ENCODE measurements at places on chromosomes 12 and 14.
A peak's percentile ranks its signal among the peaks of the same experiment; 100 is the strongest.

- no peak for DNase-seq
Observed at GRCh38 chr12:113364698-113365097, 6.3 kb downstream of the PLBD2 start.

GRCh38 chr12:80162177-80162576 is 62.8 kb downstream of the OTOGL start:
- DNase-seq = peak; percentile 10

GRCh38 chr12:53495903-53496751 is 3.1 kb downstream of the MAP3K12 start:
- no peak for DNase-seq

DNA sequence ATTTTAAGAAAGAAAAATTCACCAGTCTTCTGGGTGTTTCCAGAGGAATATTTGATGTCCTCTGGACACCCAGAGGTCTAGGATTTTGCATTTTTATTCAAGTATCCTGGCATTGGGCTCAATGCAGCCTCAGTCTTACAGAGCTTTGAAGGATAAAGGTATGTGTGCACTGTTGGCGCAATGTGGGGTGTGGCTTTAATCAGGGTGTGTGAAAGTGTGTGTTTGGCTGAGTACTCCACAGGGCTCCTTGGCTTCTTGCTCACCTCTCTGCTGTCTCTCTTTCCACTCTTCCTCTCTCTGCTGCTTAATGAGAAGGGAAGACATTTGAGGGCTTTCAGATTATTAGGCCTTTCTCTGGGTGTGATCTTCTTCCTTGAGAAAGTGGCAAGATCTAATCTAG is 193.3 kb upstream of the CCND2 start:
- DNase-seq = no peak

GRCh38 chr12:87848248-87848868 is 180.8 kb downstream of the C12orf50 start:
- DNase-seq = no peak

- DNase-seq = no peak
Observed at GRCh38 chr14:54768501-54769129, 134.0 kb downstream of the GCH1 start.

DNA sequence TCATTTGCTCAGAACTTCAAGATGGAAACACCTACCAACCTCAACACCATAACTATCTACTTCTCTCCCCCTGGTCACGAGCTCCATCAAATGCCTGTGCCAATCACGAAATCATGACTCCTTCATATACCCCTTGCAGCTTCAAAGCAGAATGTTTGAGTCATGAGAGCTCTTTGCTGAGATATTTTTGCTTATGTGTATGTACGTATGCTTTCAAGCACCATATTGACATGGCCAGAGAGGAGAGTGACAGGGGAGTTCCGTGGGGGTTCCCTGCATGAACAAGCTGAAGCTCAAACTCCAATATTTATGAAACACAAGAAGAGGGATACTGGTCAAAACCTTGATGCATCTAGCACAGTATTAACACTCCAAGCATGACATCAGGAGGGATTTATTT is 374.4 kb downstream of the DPF3 start:
- DNase-seq = peak; percentile 56

DNA sequence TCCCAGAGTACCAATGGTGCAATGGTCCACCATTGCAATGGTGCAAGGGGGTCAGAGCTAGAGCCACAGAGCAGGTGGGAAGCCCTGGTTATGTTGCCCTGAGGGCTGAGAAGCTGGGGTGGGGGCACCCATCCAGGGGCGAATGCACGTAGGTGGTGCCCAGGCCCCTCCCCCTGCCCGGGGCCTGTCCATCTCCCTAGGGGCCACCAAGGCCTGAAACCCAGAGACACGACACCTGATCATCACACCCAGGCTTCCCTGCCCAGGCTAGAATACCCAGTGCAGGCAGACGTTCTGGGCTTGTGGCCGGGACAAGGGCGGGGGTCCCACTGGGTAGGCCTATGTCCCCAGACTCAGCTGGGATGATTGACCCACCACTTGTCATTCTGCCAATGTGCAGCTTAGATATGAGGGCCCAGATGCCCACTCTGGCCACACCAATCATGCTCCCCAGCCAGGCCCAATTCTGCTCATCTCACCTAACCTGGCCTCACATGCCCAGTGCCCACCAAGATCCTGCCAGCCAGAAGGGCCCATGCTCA is 83.2 kb downstream of the ALG10 start:
- DNase-seq = no peak

DNA sequence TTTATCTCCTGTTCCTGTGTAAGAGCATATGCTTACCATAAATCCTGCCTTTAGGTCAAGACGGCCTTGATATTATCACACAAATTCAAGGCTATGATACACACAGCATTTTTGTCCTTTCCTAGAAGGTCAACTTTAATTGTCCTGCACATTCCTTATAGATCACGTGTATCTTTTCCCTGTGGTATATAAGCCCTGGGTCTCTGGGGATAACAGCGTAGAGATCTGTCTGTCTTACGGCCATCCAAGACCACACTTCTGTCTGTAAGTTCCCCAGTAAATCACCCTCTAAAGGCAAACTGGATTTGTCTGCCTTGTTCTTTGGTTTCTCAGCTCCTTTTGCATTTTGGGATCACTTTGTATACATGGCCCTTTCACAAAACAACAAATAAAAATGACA is 69.5 kb upstream of the TCL1B start:
- DNase-seq = no peak

- no peak for DNase-seq
Observed at GRCh38 chr14:28754209-28754985, 12.2 kb upstream of the FOXG1 start.

GRCh38 chr12:54175200-54175963 is 13.4 kb downstream of the SMUG1 start:
- no peak for DNase-seq

DNA sequence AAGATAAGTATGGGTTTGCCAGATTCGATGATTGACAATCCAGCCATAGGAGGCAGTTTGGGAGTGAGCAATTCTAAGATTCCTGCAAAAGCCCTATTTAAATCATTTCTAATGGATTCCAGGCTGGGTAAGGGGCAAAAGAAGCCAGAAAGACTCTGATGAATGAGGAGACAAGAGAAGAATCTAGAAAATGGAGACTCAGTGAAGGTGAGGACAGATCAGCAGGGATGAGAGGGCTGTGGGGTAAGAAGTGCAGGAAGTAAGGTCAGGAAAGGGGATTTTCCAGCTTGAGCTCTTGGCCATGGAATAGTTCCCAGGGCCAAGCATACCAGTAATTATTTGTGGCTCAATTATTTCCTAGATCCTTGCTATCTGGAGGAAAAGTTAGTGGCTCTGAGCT is 87.3 kb downstream of the TMX1 start:
- no peak for DNase-seq

- no peak for DNase-seq
Observed at GRCh38 chr12:76084863-76085519, 506 bp upstream of the NAP1L1 start.

DNA sequence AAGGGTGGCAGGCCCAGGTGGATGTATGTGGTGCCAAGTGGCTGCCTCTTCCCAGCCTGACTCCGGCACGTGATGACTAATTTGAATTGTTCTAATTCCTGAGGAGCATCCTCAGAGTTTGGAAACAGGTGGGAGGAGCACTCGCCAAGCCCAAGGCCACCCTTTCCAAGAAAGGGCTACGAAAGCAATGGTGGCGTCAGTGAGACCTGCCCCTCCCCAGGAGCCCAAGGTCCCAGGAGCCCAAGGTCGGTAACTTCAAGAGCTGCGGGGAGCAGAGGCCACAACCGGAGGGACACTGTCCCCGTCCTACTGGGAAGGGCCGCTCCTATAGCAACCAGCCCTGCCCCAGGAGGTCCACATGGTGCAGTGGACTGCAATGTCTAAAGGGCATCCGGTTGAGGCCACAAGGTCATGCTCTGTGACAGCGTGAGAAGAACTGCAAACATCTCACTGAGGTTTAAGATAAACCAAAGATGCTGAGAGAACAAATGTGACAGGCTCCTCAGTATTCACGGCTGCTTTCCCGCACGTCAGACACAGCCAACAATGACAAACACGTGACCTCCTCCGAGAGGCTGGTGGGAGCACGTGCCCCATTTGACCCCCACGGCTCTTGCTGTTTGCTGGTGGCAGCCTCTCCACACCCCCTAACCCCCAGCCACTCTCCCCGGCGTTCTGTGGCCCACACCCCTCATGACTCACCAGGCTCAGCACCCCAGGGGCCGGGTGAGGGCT is 79.6 kb downstream of the ITPK1 start:
- DNase-seq = no peak

GRCh38 chr14:23540141-23540469 is 11.5 kb downstream of the ZFHX2 start:
- DNase-seq = no peak

GRCh38 chr14:40248671-40249070 is 816.4 kb upstream of the FBXO33 start:
- no peak for DNase-seq

DNA sequence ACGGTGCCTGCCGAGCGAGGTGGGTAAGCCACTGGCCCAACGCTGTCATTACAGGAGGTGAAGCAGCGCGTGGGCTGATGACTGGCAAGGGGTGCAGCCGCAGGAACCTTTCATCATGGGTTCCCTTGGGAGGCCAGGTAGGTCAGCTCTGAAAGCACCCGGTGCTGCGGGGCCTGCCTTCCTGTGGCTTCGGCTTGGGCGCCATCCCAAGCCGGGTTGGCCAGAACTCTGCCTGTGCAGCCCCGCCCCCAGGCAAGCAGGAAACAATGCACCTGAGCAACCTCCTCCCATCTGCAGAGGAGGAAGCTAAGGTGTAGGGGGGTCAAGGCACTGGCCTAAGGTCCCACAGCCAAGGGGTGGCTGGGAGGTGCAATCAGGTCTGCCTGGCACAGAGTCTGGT is 20.0 kb upstream of the HHIPL1 start:
- no peak for DNase-seq

DNA sequence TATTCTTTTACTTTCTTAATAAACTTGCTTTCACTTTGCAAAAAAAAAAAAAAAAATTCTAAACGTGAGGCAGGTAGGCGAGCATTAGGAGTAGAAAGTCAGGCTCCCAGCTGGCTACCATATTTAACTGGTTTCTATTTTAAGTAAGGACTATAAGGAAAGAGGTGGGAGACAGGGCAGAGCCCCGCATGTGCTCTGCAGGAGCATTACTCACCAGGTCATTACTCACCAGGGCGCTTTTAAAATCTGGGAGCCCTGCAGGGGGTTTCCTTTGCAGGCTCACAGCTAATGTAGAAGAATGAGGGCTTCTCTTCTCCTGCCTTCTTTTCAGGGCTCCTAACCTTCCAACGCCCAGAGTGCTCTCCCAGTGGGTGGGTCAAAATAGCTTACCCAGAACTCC is 14.0 kb upstream of the DPF3 start:
- DNase-seq = no peak

DNA sequence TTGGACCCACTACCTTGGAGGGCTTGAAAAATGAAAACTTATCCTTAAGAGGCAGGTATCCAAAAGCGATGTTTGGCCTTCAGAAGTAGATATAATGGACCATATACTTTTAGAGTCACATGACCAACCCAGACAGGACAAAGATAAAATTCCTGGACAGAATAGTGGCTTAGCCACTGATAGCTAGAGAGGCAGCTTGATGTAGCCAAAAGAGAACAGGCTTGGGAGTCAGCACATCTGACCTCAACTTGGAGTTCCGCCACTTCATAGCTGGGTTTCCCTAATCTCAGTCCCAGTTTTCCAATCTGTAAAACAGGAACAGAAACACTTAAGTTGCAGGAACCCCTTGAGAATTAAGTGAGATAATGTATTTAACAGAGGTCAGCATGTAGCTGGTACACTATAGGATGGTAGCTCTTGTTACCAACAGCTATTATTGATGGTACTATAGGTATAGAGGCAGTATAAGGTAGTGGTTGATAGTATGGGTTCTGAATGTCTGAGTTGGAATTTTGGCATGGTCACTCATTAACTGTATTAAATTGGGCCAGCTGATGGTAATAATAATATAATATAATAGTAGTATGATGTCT is 63.2 kb upstream of the USP44 start:
- DNase-seq = no peak

DNA sequence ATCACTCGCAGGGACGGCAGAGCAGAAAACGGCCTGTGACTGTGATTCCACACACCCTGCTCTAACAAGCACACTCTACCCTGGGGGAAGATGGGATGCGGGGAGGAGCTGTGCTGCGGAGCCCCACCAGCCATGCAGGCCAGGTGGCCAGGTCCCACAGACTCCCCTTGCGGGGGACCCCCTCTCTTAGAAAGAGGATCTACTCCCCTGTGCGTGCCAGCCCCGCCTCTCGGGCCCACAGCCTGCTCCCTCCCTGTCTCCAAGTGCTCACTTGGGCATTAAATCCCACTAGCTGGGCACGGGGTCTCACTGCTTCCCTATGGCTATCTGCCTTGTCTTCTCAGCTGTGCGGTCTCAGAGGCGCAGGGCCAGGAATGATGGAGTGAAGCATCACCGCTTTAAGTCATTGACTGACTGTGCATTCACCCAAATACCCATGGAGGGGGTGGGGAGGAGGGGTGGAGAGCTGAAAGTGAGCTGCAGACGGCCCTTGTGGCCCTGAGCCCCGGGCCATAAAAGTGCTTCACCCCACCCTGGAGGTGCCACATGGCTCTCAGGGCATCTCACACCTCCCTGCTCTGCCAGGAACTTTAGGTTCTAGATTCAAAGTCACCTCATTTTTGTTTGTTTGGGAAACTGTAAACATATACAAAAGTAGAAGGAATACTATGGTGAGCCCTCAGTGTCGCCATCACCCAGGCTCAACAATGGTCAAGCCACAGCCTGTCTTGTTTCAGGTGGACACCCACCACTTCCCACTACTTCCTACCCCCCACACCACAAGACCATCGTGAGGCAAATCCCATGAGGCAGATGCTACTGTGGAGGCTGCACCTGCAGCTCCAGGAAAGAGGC is 9.4 kb downstream of the STX2 start:
- DNase-seq = no peak

DNA sequence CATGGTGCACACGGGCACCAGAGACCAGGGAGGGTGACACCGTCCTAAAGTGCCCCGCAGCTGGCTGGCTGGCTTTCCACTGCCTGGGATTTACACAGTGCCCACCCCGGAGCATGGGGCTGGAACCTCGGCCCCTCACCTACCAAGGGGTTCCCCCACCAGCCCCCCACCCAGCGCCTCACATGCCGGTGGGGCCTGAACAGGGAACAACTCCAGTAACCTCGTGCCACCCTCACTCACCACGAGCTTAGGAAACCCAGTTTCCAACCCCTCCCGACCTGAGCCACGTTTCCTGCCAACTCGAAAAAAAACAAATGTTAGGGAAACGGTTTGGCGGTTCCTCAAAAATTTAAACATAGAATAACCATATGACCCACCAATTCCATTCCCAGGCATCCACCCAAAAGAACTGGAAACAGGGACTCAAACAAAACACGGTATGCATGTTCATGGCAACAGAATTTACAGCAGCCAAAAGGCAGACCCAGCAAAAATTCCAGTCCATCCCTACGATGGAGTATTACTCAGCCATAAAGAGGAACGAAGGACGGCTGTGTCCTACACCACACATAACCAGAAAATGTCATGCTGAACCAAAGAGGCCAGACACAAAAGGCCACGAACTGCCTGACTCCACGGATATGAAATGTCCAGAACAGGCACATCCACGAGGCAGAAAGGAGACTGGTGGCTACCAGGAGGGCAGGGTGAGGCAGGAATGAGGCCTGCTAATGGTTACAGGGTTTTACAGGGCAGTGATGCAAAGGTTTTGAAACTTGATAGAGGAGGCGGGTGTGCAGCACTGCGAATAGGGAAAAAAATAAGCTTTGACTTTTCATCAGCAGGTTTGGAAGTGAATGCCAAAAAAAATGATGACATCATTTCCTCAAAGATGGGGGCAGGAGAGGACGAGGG is 68.9 kb downstream of the NCOR2 start:
- no peak for DNase-seq
